Natural killer cell (primary cell): ENCODE measurements at places on chromosomes 16 and 17. TPM values are rescaled to one million over a fixed set of nuclear protein-coding genes. Genes with fewer than 3 reads are reported as not detected.

HOXB6 gene
- total RNA-seq = not detected

PARD6A gene
- total RNA-seq = 4.4 TPM

SRRM2 gene
- total RNA-seq = 1,162 TPM

KCNAB3 gene
- 7.9 TPM for total RNA-seq

JUP gene
- total RNA-seq = 12.1 TPM

SLC35G6 gene
- not detected for total RNA-seq

SOCS1 gene
- 21.7 TPM for total RNA-seq
